ENCODE measurements at places on chromosomes 7 and 10.

DNA sequence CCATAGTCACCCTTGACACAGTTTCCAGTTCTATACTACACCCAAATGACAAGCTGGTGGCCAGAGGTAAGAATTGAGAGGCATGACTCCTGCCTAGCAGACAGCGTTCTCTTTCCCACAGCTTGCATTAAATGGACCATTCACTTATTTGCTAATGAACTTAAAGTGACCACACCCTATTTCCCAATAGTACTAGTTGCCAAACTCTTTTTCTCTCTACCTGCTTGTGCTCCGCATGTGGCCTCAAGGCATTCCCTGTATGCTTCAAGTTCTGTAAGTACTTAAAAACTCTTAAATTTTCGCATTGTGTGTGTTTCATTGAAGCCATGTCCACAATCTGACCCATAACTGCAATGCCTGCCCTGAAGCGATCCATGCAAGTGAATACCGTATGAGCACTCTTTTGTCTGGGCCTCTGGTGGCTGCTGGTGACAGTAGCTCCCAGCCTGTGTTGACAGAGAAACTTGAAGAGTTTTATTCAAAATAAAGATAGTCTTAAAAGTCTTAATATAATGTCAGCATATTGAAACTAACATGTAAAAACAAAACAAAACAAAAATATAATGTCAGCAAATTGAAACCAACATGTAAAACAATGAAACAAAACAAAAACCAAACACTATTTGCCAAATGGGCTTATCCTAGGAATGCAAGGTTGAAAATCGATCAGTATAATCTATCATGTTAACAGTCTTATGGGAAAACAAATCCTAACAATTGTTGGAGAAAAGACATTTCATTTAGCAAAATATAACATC lies 73.6 kb downstream of the CCSER2 start:
- no peak for ATAC-seq

DNA sequence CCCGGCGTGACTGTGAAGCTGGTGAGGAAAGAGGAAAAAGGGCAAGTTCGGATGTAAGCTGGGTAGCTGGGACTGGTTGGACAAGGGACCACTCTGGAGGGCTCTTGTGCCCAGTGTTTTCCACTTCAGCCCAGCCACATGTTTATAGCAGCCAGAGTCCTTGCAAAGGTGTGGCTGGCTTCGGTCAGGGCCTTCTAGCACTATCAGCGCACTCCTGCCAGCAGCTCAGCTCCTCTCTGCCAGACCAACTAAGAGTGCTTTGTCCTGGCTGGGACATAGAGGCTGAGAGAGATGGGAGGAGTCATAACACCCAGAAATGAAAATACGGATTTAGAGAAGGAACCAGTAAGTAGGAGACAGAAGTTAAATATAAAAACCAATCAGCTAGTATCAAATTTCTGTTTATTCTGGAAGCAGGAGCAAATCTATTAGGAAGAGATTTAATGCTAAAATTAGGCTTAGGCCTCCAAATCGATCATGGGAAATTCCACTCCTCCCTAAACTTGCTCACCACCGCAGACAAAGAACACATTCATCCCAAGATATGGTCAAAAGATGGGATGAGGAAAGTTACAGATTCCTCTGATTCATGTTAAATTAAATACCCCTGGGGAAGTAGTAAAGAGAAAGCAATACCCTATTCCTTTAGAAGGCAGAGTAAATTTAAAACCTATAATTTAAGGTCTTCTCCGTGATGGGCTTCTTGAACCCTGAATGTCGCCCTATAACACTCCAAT lies 135.0 kb downstream of the RALA start:
- ATAC-seq, result no peak

GRCh38 chr7:80287400-80288174 lies 153.0 kb downstream of the GNAI1 start:
- ATAC-seq, result no peak

DNA sequence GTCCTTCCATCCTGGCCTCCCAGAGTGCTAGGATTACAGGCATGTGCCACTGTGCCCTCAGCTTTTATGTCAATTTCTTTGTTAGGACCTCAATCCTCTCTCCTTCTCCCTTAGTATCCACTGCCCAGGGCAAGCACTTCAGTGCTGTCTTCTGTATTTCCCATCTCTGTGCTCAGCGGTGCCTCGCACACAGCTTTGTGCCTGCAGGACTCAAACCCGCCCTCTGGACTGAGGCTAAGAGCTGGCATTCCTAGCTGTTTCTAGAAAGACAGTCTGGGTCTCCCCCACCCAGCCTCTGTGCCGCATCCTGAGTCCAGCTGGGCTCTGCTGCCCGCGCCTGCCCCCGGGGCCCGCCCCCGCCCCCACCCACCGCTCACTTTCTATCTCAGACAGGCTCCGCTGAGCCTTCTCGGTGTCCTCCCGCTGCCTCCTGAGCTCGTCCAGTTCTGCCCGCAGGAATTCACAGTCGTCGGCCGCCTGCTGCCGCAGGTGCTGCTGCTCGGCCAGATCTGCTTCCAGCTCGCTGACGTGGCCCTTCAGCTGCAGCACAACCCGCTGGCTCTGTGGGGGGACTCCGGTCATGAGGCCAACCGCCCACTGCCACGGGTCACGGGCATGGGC lies 67.3 kb downstream of the SPDYE5 start:
- no peak for ATAC-seq

DNA sequence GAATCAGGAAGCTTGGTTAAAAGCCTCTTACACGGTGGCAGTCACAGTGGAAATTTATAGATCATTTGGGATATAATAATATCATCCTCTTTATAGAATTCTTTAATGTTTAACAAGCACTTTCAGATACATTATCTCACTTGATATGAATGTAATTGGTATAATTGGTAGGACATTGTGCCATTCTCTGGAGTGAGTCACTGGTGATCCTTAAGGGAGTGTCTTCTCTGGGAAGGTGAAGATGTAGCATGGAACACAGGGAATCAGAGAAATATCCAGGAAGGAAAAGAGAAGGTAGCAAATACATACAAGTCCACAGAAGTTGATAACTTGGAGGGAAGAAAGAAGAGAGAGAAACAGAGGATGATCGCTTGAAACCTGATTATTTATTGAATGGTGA lies 9.8 kb downstream of the PTPRZ1 start:
- ATAC-seq, result no peak

DNA sequence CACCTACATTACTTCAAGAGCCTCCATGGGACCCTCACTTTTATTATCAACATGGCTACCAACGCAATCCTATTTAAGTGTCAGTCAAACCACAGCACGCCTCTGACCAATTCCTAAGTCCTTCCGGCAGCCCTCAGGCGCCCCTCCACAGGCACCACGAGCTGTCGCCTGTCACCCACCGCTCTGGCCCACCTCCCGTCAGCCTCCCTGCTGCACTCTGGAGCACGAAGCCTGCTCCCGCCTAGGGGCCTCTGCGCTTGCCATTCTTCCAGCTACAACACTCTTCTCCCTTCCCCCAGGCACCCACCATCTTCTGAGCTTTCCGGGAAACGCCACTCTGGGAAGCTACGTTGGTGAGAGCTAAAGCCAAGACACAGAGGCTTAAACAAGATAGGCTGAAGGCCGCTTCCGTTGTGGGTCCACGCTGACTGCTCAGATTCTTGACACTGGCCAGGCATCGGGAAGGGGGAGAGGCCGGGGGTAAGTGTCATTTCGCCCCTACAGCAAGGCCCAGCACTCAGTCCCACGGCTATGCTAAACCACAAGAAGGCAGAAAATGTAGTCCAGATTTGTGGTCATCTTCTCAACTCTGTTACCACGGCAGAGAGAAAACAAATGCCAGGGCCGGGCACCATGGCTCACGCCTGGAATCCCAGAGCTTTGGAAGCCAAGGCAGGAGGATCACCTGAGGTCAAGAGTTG lies 56.7 kb downstream of the GNA12 start:
- no peak for ATAC-seq

DNA sequence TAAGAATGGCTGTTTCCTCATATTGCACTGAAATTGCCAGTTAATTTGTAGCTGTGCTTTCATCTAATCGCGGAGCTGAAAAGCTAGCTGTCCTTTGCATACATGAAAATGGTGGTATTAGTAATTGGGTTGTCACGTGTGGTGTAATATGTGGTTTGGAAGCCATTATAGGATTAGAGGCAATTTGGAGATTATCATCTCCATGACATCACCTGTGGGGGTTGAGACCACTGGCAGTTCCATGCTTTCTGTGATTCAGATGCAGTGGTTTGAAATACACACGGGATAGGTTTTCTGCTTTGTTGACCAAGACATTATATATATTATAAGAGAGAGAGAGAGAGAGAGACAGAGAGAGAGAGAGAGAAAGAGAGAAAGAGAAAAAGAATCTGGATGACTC lies 180.8 kb downstream of the RAB11FIP2 start:
- ATAC-seq, result no peak

GRCh38 chr7:25408876-25409275 lies 180.6 kb upstream of the NPVF start:
- no peak for ATAC-seq

DNA sequence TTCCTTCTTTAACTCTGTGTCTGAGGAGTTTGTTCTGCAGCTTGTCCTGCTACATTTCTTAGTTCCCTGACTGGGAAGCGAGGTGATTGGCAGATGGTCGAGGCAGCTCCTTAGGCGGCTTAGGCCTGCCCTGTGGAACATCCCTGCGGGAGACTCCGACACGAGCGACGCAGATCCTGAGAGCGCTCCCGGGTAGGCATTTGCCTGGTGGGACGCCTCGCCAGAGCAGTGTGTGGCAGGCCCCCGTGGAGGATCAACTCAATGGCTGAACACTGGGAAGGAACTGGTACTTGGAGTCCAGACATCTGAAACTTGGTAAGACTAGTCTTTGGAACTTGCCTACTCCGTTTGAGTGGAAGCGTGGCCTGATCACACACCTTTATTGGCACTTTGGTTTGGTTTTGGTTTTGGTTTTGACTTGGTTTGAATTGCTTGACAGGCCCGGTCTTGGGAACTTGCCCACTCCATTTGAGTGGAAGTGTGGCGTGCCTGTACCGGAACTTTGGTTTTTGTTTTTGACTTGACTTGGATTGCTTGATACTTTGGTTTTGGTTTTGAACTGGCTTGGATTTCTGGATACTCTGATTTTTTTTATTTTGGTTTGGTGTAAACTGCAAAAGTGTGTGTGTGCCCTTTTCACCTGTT lies 42.6 kb downstream of the MAP3K8 start:
- no peak for ATAC-seq

DNA sequence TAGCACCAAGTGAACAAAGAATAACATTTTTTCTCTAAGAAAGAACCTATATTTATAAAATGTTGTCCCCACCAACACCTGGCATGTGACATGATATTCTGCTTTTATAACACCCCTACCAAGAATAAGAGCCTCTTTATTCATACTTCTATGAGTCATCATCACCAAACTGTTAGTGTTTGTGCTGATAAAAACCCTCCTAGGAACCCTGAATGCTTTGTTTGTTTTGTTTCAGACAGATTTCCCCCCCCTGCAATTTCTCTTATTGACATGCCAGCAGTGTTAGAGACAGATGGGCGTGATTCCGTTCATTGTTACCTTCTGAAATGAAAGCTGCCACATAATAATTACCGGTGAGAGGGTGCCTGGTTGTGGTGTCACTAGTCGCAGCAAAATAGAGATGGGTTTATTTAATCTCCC lies 651.1 kb downstream of the SORCS1 start:
- ATAC-seq, result no peak

DNA sequence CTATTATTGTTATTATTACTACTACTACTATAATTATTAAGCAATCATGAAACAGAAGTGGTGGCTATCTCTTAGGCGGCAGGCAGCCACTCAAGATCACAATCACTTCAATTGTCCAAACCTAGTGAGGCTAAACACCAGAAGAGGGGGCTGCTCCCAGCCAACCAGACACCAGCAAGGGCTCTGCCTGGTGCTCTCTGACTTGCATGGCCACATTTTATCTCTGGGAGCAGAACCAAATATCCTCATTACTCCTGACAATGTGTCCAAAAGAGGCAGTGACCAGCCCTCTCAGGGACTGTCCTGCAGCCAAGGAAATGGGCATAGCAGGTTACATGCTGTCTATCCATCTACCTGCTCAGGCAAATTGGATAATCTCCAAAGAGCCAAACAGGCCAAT lies 187.4 kb upstream of the PDE1C start:
- no peak for ATAC-seq

GRCh38 chr10:118968060-118968459 lies 61.5 kb upstream of the NANOS1 start:
- no peak for ATAC-seq

- no peak for ATAC-seq
Observed at GRCh38 chr10:113709221-113709838, 29.6 kb downstream of the CASP7 start.

DNA sequence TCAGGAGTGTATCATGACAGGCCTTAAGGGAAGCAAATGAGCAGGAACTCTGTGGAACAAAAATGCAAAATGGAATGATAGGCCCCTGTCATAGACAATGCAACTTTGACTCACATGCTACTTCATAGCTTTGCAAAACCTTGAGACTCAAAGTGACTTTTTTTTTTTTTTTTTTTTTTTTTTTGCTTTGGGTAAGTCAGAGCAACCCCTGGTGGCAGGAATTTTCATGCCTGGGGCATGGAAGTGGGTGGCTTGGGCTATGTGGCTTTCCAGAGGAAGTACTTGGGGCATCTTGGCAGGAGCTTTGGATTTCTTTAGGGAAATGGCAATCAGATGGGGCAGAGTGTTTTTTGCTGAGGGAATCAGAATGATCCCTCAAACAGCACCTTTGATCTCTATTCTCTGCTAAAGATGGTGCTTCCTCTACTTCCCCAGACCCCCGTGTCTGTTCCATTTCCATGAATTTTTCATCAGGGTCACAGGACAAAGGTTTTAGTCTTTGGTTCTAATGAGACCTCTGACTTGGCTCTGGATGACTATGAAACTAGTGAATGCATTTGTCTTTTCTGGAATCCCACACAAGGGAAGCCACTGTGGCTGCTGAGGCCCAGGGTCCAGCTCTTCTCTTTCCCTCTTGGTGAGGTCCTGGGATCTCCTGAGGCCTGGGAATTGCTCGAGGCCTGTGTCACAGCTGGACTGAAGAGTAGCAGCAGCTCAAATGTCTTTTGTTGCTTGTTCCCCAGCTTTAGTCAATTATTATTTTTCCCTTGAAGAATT lies 62.8 kb downstream of the TACC2 start:
- ATAC-seq, result no peak

DNA sequence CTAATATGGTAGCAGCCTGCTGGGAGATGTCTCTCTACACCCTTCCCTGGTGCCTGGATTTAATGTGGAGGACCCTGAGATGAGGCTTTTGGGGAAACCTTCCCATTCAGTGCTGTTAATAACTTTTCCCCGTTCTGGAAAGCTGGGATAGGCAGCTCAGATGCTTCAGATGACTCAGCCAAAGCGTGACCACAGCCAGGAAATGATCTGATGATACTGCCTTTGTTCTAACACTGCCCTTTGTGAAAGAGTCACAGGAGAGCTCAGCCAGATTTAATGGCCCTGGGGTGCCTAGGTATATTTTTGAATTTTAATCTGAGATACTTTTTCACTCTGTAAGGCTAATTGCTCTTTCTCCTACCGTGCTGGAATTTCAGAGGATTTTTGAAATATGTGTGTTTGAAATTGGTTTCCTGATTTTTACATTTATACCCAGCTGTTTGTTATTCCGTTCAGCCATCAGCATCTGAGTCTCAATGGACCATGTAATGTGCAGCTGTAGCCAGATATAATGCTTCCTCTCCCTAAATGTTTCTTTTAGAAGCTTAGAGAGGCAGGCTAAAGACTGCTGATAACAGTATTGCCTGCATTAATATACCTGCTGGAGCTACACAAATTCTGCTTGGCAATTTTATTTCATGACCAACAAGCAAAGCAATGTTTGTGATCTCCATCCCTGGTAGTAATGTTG lies 17.8 kb downstream of the CELF2 start:
- no peak for ATAC-seq

Data from stimulated activated memory B cell treated with anti-CD40 and anti-IgM and Interleukin-4, amounts not matched to agents 10 μg/mL and 1 μg/mL and 100 μg/mL, for 72 hours (primary cell).